GM23338 (cell line): ENCODE measurements at places on chromosomes 13 and 19. TPM values are rescaled to one million over a fixed set of nuclear protein-coding genes. Genes with fewer than 3 reads are reported as not detected.

GRCh38 chr19:15263361-15263985 lies 31.2 kb upstream of the EPHX3 start:
- no peak for DNase-seq
- H3K4me3 ChIP-seq: no peak overlapping the region
- no peaks in the 10 kb centered on the region for H3K4me1 ChIP-seq
- peaks cover 39% of the 10 kb centered on the region for H3K36me3 ChIP-seq
- H3K27me3 ChIP-seq: no peaks in the 10 kb centered on the region
- H3K27ac ChIP-seq: no peak overlapping the region

DNA sequence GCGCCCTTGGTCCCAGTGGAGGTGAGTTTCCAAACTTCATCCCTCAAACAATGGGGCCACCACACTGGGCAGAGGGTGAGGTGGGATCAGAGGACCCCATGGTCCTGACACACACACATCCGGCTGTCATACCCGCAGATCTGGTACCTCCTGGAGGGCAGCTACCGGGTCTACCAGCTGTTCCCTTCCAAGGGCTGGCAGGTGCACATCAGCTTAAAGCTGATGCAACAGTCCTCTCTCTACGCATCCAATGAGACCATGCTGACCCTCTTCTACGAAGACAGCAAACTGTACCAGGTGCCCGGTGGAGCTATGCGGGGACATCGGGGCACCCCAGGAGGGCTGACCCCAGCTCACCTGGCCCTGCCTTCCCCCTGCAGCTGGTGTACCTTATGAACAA lies 14.0 kb upstream of the PSMD8 start:
- DNase-seq: no peak
- peaks cover 12% of the 10 kb centered on the region for H3K4me1 ChIP-seq
- H3K36me3 ChIP-seq: no peaks in the 10 kb centered on the region
- no peak overlapping the region for H3K27ac ChIP-seq
- H3K4me3 ChIP-seq: no peak overlapping the region

DNA sequence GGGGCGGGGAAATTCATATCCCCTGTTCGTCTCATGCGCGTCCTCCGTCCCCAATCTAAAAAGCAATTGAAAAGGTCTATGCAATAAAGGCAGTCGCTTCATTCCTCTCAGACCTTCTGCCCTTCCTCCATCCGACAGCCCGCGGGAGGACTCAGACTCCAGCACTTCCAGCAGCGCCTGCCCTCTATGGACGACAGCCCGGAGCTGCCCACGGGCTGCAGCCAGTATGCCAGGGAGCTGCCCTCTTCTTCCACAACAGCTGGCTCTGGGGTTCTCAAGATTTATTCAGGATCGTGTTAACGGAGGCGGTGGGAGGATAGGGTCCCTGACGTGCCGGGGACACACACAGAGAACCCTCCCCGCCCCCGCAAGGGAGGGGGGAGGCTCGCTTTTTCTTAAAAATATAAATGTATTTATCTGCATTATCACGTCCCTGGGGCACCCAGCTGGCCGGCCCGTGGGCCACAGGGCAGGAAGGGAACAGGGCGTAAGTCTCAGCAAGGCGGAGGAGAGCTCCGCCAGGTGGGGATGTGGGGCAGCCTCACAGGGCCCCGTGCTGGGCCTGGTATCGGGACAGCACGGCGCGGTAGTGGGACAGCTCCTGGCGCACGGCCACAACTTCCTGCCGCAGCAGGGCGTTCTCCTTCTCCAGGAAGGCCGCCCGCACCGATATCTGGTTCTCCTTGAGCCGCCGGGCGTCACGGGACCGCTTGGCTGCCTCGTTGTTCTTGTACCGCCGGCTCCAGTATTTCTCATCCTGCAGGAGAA lies 6.7 kb downstream of the DBP start:
- no peaks in the 10 kb centered on the region for H3K36me3 ChIP-seq
- peak; percentile 88 for DNase-seq
- H3K4me3 ChIP-seq: peak overlapping the region; percentile 64
- no peaks in the 10 kb centered on the region for H3K27me3 ChIP-seq
- H3K27ac ChIP-seq: peak overlapping the region; percentile 97

GRCh38 chr13:109408591-109409382 lies 377.6 kb downstream of the IRS2 start:
- no peaks in the 10 kb centered on the region for H3K36me3 ChIP-seq
- H3K27me3 ChIP-seq: no peaks in the 10 kb centered on the region
- no peaks in the 10 kb centered on the region for H3K4me1 ChIP-seq
- H3K27ac ChIP-seq: no peak overlapping the region

- H3K4me3 ChIP-seq: no peak overlapping the region
- no peak overlapping the region for H3K27ac ChIP-seq
- no peaks in the 10 kb centered on the region for H3K27me3 ChIP-seq
- peaks cover 13% of the 10 kb centered on the region; the same call in 1 of the 2 replicates for H3K4me1 ChIP-seq
Observed at GRCh38 chr13:33321686-33322542, 36.4 kb upstream of the STARD13 start.

DNA sequence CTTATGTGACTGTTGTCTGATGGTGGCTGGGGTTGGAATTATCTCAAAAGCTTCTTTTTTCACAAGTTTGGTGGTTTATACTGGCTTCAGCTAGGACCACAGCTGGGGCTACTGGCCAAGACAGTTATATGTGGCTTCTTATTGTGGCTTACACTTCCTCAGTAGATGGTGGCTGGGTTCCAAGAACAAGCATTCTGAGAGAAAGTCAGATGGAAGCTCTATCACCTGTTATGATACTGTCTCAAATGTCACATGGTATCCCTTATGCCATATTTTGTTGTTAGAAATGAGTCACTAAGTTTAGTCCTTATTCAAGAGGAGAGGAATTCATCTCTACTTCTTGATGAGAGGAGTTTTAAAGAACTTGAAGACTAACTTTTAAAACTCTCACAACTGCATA lies 41.6 kb downstream of the NDFIP2 start:
- no peak for DNase-seq
- no peak overlapping the region for H3K27ac ChIP-seq
- no peak overlapping the region for H3K4me3 ChIP-seq
- no peaks in the 10 kb centered on the region; the same call in 1 of the 2 replicates for H3K4me1 ChIP-seq

DNA sequence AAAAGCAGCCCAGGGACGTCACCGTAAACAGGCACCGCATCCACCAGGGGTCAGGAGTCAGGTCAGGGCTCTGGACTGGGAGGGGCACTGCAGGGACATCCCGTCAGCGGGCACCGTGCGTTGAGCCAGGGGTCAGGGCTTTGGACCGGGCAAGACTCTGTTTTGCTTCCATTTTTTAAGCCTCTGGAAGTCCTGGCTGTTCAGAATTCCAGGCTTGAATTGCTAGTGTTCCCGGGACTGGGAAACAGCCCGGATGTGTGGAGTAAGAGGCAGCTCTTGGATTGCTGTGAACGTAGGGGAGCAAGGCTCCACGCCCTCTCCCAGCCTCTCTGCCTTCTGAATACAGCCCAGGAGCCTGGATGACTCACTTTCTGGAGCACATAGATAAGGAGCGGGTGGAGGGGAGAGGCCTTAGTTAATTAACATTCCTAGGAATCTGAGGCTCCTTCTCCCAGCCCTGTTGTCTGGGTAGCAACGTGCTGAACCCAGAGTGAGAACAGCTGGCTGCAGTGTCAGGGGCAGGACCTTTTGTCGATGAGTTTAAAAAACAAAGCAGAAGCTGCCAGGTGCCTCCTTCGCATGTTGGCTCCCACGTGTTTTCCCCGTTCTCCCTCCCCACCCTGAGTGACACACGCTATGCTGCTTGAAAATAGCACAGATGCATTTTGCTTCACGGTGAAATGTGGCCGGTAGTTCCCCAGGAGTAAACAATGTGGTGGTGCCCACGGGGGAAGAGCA lies 21.9 kb downstream of the ATP11A start:
- peak; percentile 97 for DNase-seq
- no peaks in the 10 kb centered on the region for H3K36me3 ChIP-seq
- H3K4me3 ChIP-seq: peak overlapping the region; percentile 29; the same call in 1 of the 2 replicates
- peaks cover 47% of the 10 kb centered on the region for H3K4me1 ChIP-seq
- no peaks in the 10 kb centered on the region for H3K27me3 ChIP-seq

GRCh38 chr13:50594276-50595051 lies 249.0 kb downstream of the DLEU7 start:
- DNase-seq: peak; percentile 48
- H3K4me1 ChIP-seq: peaks cover 15% of the 10 kb centered on the region
- no peaks in the 10 kb centered on the region for H3K36me3 ChIP-seq
- peak overlapping the region; percentile 40; the same call in 1 of the 2 replicates for H3K27ac ChIP-seq
- no peaks in the 10 kb centered on the region for H3K27me3 ChIP-seq

DNA sequence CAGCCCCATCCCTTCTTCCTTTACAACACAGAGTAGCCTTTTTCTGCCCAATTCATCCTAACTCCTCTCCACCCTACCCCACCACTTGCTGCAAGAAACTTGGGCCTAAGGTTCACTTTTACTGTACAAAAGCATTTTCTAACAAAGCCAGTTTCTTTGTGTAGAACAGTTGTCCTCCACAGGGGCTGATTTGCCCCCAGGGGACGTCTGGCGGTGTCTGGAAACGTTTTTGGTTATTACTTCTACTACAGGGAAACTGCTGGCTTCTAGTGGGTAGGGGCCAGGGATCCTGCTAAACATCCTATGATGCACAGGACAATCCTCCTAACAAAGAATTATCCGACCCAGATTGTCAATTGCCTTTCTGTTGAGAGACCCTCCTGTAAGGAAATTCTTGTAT lies 7.3 kb upstream of the LMO7 start:
- H3K4me1 ChIP-seq: no peaks in the 10 kb centered on the region
- no peak for DNase-seq
- no peak overlapping the region for H3K4me3 ChIP-seq
- no peaks in the 10 kb centered on the region for H3K27me3 ChIP-seq
- no peaks in the 10 kb centered on the region for H3K36me3 ChIP-seq
- no peak overlapping the region for H3K27ac ChIP-seq

DNA sequence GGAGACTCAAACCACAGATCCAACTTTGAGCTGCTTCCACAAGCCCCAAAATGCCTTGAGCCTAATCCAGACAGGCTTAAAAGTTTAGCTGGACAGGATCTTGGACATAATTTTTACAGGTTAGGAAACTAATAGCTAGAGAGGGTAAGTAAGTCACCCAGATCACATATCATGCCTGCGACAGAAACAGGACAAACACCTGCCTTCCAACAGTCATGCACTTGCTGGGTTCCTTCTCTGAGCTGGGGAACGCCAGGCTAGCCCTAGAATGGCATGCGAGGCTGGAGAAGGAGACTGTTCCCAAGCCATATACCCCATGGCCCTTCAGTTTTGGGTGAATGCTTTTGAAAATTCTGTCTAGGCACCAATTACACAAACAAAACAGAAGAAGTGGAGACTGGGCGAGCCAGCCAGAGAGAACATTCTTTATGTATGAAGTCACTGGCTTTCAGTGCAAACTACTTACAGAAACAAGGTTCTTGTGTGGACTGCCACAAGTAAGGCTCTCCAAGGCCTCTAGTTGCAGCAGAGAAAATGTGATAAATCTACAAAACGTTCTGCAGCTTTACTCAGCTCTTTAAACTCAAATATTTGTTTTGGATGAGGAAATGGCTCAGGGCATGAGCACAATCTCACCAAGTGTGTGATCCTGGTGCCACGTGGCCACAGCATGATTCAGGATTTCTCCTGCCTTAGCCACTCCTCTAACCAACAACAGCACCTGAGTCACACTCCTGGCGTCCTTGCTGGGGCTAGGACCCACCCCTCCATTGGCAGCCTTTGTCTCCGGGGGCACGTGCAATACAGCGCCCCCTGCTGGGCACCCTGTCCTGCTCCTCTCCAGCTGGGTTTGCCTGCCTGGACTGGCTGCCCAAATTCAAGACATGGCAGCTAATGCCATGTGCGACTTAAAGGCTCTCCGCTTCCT lies 73.4 kb upstream of the UBL3 start:
- no peak overlapping the region for H3K4me3 ChIP-seq
- H3K4me1 ChIP-seq: no peaks in the 10 kb centered on the region; the same call in 1 of the 2 replicates
- H3K27me3 ChIP-seq: no peaks in the 10 kb centered on the region; the same call in 1 of the 2 replicates
- no peaks in the 10 kb centered on the region for H3K36me3 ChIP-seq
- DNase-seq: peak; percentile 87

ATXN8OS gene
- not detected in 2 replicates for total RNA-seq

ZNF578 gene
- 11.9 and 23.9 TPM in 2 replicates for total RNA-seq

CABP5 gene
- not detected in 2 replicates for total RNA-seq

CEACAM16 gene
- total RNA-seq: not detected in 2 replicates

TSHZ3 gene
- 8.7 and 8.9 TPM in 2 replicates for total RNA-seq

IFI30 gene
- total RNA-seq: 17.1 and 27.4 TPM in 2 replicates

ZNF728 gene
- 0.10 TPM in 1 of 2 replicates, not detected in the other for total RNA-seq
